Activated naive CD4-positive, alpha-beta T cell (primary cell): ENCODE measurements at places on chromosomes 12 and 14.

DNA sequence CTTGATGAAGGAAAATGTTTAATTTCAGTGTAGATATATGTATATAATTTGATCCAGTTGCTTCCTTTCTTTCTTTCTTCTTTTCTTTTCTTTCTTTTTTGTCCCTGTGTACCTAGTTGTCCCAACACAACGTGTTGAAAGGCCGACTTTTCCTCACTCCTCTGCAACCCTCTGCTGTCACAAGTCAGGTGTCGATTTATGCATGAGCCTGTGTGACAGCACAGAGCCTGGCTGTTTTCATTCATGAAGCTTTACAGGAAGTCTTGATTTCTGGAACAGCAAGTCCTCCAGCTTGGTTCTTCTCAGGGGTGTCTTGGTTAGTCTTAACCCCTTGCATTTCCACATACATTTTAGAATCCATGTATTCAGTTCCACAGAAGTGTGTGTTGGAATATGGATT is 88.1 kb downstream of the PPP2R5C start:
- DNase-seq = no peak

DNA sequence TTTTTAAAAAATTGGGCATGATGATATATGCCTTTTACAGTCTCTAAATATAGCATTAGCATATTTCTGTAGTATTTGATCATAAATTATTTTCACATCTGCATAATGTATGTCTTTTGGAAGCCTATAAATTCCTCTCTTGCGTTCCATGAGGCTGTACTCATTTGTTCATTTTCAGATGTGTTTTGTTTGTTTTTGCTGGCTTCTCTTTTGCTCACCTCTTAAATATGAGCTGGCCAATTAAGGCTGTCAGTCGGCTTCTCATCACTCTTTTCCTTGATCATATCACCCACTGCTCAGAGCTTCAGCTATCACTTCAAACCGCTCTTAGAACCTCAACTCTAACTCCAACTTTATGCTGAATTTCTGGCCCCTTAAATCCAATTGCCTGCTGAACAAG is 6.6 kb downstream of the TMEM263 start:
- no peak for DNase-seq

DNA sequence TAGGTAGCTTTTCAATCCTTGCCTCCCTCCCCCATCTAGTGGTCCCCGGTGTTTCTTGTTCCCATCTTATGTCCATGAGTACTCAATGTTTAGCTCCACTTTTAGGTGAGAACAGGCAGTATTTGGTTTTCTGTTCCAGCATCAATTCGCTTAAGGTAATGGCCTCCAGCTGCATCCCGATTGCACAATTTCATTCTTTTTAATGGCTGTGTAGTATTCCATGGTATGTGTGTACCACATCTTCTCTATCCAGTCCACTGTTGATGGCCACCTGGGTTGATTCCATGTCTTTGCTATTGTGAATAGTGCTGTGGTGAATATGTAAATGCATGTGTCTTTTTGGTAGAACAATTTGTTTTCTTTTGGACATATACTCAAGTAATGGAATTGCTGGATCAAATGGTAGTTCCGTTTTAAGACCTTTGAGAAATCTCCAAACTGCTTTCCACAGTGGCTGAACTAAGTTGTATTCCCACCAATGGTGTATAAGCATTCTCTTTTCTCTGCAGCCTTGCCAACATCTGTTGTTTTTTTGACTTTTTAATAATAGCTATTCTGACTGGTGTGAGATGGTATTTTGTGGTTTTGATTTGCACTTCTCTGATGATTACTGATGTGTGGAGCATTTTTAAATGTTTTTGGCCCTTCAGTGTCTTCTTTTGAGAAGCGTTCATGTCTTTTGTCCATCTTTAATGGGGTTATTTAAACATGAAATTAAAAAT is 34.2 kb upstream of the ASPG start:
- DNase-seq = no peak

GRCh38 chr12:99026332-99027054 is 381.4 kb downstream of the APAF1 start:
- DNase-seq = no peak

DNA sequence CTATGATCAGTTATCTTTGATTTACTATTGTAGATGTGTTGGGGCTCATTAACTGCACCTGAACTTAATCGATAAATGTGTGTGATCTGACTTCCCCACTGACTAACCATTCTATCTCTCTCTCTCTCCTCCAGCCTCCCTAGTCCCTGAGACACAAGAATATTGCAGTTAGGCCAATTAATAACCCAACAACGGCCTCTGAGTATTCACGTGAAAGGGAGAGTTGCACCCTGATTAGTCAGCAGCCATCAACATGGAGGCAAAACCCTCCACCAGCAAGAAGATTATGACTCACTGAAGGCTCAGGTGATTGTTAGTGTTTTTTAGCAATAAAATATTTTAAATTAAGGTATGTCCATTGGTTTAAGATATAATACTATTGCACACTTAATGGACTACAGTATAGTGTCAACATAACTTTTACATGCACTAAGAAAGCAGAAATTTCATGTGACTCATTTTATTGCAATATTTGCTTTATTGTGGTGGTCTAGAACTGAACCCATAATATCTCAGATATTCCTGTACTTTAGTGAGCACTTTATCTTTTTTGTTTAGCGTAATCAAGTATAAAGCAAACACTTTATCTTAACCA is 77.1 kb upstream of the PTGDR start:
- no peak for DNase-seq

- DNase-seq = no peak
Measured at GRCh38 chr12:99766408-99766807, 118.9 kb downstream of the GARIN6 start.

- no peak for DNase-seq
Measured at GRCh38 chr12:89354612-89355067, 2.3 kb upstream of the DUSP6 start.

- DNase-seq = no peak
Measured at GRCh38 chr14:101599234-101599885, 38.1 kb downstream of the DIO3 start.

DNA sequence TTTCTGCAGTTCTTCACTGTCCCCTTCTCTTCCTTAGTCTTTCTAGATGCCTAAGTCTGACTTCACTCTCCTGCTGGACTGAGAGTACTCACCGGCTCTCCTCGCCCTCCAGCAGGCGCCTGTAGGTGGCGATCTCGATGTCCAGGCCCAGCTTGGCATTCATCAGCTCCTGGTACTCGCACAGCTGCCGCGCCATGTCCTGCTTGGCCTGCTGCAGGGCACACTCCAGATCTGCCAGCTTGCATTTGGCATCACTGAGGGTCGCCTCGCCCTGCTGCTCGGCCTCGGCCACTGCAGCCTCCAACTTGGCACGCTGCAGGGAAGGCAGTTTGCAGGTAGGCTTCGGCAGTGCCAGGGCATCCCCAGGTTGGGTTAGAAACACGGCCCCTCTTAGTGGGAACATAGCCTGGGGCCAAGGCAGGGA is 5.2 kb downstream of the KRT84 start:
- no peak for DNase-seq

- no peak for DNase-seq
Measured at GRCh38 chr12:96907671-96908422, 790 bp downstream of the NEDD1 start.

DNA sequence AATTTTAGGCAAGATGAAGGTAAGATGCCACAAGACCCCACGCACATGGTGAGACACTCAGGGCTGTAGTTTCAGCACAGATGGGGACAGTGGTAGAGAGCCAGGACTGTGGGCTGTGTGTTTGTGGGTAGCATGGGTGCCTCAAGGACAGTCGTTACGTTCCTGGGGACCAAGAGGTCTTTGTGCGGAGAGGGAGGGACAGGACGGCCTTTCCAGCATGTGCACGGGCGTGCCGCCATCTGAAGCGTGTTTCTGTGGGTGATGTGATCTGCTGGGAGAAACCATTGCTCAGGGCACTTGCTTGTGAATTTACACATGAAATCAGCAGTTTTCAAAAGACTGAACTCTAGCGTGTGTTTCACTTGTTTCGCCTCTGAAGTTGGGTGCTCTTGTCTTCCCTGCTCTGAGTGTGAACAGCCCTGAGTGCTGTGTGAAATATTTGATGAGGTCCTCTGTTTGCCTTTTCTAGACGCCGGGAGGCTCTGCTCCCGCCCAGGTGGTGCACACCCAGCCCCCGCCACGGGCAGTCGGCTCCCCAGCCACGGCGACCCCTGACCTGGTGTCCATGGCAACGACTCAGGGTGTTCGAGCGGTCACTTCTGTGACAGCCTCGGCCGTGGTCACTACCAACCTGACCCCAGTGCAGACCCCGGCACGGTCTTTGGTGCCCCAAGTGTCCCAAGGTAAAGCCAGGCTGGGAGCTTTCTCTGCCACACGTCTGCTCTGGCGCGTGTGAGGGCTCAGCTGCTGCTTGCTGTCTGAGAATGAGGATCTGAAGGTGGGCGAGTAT is 82.3 kb downstream of the DDX51 start:
- DNase-seq = no peak

GRCh38 chr12:23084236-23084995 is 459.4 kb downstream of the ETNK1 start:
- DNase-seq = no peak

GRCh38 chr12:60176891-60177290 is 581.1 kb downstream of the SLC16A7 start:
- DNase-seq = no peak

DNA sequence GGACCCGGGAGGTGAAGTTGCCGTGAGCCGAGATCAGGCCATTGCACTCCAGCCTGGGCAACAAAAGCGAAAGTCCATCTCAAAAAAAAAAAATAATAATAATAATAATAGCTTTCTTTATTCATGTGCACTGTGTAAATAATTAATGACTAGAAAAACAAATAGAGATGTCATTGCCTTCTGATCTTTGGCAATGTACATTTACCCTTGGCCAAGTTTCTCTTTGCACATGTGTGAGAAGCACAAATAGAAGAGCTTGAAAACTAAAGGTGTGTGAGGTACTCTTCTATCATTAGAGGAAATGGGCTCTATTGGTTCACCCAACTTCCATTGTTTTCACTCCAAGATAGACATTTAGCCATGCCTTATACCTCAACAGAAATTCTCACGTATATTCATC is 170.1 kb upstream of the PDZRN4 start:
- no peak for DNase-seq

DNA sequence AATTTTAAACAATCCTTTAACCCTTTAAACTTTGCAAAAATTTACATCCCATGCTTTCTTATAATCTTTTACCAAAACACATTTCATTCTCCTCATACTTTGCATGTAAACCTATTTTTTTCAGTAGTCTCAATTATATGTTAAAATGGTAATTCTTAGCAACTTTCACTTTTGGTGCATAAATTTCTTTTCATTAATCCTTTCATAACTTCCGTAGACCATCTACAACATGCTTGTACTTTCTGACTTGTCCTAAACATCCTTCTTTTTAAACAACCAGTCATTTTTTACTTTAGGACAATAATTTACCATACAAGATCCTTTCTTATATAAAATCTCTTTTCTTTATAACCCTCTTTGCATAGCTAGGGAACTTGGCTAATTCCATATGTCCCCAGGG is 19.5 kb downstream of the CCDC91 start:
- DNase-seq = no peak

DNA sequence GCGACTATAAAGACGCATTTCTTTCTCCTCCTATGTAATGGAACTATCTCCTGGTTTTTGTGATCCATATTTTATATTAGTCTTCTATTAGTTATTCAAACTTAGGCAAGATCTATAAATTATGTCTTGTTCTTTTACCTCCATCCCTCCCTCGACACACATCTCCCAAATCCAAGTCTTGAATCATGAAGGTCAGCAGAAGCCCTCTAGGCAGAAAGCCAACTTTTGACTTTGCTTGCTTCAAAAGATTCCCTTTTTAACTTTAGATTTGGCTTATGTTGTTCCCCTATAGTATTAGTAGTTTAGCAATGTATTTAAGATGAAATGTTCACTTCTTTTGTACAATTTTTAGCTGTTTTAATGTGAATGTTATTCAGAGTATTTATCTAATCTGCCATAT is 689.8 kb downstream of the SLC6A15 start:
- DNase-seq = no peak

DNA sequence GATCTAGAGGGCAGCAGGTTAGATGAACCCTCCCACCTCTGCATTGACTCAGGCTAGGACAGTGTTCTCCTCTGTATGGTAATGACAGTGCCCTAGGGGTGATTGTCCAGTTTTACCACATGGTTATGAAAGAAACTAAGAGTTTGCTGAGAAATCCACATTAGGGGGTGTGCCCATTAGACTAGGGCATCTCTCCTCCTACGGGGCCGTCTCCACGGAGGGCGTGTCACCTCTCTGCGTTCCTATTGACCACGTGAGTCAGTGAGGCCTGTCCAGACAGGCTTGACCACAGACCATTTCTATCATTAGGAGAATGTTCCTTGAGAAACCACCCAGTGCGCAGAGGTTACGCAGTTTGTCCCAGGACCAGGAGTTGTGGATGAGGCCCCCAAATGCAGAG is 8.3 kb downstream of the MVK start:
- no peak for DNase-seq

- no peak for DNase-seq
Measured at GRCh38 chr14:101004954-101005353, 101.4 kb upstream of the RTL1 start.

DNA sequence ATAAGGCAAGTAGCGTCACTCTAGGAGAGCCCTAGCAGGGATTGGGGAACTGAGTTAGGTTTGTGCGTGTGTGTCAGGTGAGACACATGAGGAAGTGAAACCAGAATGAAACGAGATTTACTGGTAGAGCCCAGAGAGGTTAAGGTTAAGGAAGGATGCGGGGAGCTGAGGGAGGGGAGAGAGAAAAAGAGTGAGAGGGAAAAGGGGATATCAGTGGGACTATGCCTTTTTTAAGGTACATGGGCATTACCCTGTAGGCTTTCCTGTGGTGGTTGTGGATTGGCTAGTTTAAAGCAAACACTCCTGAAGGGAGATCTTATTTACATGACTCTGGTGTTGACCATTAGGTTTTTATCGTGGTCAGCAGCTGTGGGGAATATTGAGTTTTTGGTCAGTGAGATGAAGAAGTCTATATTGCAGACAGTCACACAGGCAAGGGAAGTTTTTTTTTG is 13.9 kb downstream of the ZDHHC17 start:
- no peak for DNase-seq

DNA sequence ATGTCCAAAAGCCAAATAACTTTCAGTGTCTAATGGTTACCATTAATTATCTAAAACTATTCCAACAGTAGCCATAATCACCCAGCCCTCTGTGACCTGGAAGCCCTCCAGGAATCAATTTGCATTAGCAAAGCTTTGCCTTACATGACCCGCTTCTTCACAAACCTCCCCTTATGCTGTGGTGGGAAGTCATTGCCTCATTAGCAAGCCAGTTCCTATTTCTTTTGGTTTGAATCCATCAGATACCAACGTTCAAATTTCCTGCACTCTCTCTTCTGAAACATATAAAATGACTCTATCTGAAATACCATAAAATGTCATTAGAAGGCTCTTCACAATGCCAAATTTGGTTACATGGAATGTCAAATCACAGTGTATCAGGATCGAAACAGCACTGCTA is 268.3 kb upstream of the PRKD1 start:
- no peak for DNase-seq

GRCh38 chr12:48631071-48631470 is 51.0 kb downstream of the KANSL2 start:
- DNase-seq = no peak

- DNase-seq = no peak
Measured at GRCh38 chr14:68140076-68140741, 320.6 kb downstream of the RAD51B start.
